NCI-H524 treated with DMSO at 0.1 percent for 48 hours (cell line): ENCODE measurements at places on chromosomes 16 and 17.
A peak's percentile ranks its signal among the peaks of the same experiment; 100 is the strongest.

- DNase-seq = no peak
Observed at GRCh38 chr16:19486750-19487325, 35.1 kb downstream of the GDE1 start.

GRCh38 chr17:75031972-75032719, 14.6 kb downstream of the ATP5PD start:
- DNase-seq = peak; percentile 72

- DNase-seq = no peak
Observed at GRCh38 chr16:66515596-66516508, 34.1 kb downstream of the TK2 start.

DNA sequence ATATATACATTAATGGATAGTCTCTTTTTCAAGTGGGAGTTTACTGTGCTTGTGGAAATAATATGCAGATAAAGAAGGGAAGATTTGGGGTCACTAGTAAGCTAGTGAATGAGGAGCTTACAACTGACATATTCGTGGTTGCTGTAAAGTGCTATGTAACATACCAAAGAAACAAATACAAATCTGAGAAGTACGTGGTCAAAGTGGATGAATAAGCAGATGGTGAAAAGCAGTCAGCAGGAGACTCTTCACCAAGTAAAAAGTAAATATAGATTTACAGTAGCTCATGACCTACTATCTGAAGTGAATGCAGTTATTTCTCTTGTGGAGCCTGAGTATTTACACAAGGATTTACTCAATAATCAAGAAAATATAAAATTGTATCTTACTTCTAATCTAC, 136.6 kb upstream of the ELAC2 start:
- no peak for DNase-seq

DNA sequence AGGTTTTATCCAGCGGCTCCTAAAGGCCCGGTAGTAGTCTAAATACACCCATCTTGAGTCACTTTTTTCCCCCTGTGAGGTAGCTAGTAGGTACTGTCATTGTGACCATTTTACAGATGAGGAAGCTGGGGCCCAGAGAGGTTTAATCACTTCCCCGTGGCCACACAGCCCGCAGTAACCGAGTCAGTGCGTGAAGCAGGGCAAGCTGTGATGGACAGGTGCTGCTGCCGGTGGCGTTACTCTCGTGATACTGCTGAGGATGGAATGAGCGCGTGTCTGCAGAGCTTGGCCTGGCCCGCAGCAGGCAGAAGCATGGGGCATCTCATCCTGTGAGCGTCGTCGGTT, 226.3 kb upstream of the CIBAR2 start:
- DNase-seq = no peak

GRCh38 chr16:30603945-30604315, 6.3 kb downstream of the ZNF689 start:
- DNase-seq = no peak

DNA sequence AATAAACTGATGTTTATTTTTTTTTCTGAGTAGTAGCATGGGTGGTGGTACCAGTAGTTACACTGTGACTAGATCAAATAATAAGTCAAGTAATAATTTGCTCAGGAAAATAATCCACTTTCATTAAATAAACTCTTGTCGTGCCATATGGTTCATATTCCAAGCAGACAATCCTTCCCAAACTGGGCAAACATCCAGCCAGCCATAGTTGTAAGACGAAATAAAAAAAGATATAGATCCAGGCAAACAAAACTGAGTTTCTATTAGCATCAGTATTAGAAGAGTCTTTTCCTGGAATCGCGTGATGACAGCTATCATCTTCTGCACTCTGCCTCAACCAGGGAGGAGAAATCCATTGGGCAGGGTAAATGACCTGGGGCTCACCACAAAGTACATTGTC, 508.4 kb upstream of the GOT2 start:
- no peak for DNase-seq

GRCh38 chr16:83095941-83096692, 469.3 kb downstream of the CDH13 start:
- DNase-seq = no peak

GRCh38 chr17:73401911-73402310, 90.1 kb upstream of the CDC42EP4 start:
- peak; percentile 69 for DNase-seq

DNA sequence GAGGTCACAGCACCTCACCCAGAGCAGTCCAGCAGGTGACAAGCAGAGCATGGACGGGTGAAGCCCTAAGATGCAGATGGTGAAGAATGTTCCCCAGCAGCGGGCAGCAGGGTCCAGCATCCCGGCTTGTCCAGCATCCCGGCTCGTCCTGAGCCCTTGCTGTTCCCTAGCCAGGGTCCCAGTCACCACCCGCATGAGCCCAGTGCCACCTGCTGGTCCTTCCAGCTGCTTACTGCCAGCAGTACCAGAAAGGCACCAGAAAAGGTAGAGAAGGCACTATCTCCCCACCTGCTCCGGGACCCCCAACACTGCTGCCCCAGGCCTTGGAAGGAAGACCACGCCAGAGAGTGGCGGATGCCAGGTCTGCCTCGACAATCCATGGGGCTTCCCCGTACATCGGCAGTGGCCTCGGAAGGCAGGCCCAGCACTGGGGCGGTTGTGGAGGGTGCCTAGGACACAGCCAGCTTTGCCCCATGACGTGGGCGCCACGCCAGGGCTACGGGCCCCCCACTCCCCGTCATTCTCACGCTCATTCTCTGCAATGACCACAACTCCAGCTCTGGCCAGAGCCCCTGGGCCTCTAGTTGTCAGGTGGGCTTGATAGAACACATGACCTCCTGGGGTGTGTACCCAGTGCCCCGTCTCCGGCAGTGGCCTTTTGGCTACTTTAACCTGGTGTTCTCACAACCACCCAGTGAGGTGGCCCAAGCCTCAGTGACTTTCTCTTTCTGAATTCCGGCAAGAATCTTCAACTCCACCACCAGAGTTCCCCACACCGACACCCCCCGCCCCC, 1.4 kb downstream of the CENPX start:
- DNase-seq = no peak

- no peak for DNase-seq
Observed at GRCh38 chr17:67198131-67198530, 46.9 kb downstream of the HELZ start.

GRCh38 chr16:56847173-56847910, 17.7 kb upstream of the SLC12A3 start:
- no peak for DNase-seq

- no peak for DNase-seq
Observed at GRCh38 chr17:17860766-17861107, 24.0 kb upstream of the SREBF1 start.

- no peak for DNase-seq
Observed at GRCh38 chr17:75019710-75020109, 7.2 kb downstream of the MRPL58 start.

- no peak for DNase-seq
Observed at GRCh38 chr17:69593351-69593715, 178.8 kb downstream of the MAP2K6 start.

DNA sequence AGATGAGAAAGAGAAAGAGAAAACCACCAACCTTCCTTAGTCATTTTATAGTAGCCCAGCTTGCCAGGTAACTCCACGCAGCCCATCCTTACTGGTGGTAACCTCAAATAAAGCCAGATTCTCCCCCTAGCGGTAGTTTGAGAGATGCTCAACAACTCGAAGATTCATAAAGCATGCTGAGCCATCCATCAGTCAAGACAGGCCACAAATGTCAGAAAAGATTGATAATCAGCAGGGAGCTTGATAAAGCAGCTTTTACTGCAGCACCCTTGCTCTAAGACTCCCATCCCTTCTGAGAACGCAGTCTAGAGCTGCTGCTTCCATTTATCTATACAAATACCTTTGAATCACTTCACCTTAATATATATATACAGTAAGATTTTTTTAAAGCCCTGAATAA, 451.5 kb upstream of the HSBP1 start:
- no peak for DNase-seq

DNA sequence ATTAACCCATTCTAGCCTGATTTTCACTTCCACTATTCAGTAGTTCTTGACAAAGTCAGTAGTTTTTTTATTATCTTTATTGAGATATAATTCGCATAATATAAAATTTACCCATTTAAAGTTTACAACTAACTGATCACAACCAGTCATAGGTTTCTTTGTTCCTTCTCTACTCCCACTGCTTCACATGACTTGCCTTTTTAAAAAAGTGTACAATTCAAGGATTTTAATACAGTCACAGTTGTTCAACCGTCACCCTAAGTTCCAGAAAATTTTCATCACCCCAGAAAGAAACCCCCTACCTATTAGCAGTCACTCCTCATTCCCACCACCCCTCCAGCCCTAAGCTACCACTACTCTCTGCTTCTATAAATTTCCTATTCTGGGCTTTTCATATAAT, 162.5 kb downstream of the TRIM37 start:
- DNase-seq = no peak

DNA sequence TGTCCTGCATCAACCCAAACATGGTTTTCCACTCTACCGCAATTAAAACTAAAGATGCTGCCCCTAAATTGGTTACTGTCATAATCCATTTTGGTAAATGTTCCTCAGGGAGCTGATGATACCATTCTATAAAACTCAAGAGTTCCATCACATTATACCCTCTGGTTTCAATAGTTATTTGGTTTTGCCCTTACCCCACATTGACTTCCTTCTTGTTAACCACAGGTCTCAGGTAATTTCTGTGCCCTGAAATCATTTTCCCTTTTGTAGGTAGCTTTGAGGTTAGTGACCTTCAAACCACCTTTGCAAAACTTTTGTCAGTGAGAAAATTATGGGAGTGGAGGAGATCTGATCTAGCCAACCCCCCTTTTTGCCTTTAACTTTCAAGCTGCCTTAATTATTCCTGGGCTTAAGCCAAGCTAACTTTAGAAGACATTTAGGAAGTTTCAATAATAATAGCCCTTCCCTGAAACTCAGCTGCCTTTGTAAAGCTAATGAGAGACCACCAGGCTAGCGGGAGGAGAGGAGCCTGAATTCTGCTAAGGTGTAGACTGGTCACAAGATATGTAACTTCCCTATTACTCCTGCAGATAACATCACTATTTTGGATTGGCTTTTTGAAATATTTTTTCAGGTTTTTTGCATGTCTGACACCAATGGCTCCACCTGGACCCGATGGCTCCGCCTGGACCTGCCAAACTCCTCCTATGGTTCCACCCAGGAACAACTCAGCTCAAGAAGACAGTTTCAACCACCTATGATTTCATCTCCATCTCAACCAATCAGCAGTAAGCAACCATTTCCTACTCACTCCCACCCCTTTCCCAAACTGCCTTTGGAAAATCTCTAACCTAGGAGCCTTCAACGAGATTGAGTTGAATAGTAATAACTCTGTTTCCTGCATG, 224.9 kb downstream of the HS3ST3B1 start:
- DNase-seq = no peak

DNA sequence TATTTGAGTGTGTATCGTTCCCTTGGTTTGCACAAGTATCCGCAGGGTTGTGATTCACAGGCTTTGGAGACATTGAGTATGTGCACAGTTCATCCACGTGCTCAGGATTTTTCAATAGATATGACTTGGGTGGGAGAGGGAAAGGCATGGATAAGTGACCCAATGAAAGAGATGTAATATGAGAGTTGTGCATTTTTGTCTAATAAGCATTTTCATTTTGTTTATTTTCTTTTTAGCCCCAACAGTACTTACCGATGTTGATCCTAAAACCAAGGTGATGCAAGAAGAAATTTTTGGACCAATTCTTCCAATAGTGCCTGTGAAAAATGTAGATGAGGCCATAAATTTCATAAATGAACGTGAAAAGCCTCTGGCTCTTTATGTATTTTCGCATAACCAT, 14.5 kb downstream of the ALDH3A2 start:
- no peak for DNase-seq

GRCh38 chr17:67260170-67260987, 15.4 kb upstream of the HELZ start:
- no peak for DNase-seq

DNA sequence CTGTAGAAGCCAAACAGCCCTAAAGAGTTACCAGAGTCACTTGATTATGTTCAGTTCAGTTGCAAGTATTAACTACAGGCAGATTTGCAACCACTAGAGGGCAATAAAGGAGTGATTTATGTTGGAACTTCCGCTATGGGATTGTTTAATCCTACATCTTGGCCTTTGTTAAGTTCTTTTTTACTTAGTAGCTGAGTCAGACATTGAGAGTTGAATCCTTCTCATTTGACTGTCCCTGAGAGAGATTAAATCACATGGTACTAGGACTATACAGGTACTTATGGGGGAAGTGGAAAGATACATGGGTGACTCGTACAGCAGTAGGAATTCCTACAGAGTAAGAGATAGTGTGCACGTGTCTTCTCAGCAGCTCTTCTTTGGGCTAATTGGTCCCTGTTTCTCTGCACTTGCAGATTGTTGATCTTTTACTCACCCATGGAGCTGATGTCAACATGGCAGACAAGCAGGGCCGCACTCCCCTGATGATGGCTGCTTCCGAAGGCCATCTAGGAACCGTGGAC, 40.3 kb downstream of the CYB561 start:
- DNase-seq = peak; percentile 22

DNA sequence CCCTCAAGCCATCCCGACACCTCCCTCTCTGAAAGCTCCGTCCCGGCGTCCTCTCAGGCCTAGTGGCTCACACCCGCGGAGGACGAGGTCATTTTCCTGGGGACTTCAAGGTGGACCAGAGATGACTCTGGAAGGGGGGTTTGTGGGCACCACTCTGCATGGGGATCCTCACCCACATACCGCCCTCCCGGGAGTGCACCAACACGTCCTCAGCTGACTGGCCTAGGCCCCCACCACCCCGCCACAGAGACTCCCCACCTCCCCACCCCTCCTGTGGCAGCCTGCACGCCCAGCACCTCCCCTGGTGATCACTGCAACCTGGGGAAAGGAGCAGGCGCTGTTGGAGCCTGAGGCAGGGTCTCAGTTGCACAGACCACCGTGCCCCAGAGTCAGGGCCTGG, 2.4 kb upstream of the SOX8 start:
- no peak for DNase-seq

GRCh38 chr16:57032931-57033330, 43.6 kb downstream of the NLRC5 start:
- no peak for DNase-seq

DNA sequence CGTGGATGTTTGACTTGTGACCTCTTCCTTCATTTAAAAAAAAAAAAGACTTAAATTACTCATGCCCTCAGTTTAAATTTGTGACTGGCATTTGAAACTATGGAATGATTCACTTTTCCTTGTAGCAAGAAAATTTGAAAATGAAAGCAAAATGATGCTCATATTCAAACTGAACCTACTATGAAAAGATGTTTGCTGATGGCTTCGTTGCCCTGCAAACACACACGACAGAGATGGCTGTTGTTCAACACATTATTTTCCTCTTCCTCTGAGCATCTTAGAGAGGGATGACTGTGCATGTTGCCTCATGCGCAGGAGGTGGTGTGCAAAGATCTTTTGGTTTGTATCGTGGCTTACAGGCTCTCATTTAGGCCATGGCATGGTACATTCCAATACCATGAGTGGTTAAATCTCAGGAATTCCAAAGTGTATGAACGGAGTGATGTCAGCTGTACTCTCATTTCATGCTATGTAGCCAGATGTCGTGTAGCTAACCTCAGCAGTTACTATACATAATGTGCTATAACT, 164.5 kb downstream of the PRKCA start:
- no peak for DNase-seq
